GOT3 (cell line): ENCODE measurements at places on chromosomes 13 and 19.

DNA sequence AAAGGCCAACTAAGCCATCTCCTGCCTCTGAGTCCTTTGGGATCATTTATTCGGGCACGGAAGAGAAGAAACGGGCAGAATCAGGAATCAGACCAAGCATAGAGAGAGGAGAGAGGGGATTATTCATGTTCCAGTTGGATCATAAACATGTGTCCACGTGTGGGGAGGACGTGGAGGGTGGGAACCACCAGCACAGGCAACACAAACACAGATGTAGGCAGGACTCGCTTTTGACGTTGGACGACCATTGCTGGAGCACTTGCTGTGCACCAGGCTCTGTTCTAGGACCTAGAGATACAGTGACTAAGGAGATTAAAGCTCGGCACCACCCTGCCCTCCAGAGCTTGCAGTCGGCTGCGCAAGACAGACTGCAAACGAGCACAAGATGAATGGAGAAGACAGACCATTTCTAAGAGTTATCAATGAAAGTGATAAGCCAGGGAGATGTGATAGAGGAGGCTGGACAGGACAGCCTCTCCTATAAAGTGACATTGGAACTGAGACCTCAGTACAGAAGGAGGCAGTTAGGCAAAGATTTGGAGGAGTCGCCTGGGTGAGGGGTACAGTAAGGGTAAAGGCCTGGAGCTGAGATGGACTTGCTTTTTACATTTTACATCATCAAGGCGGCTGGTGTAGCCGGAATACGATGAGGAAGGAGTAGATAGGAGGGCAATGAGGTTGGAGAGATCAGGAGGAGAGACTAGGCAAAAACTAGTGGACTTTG, 716 bp downstream of the SH2D3A start:
- DNase-seq: no peak

DNA sequence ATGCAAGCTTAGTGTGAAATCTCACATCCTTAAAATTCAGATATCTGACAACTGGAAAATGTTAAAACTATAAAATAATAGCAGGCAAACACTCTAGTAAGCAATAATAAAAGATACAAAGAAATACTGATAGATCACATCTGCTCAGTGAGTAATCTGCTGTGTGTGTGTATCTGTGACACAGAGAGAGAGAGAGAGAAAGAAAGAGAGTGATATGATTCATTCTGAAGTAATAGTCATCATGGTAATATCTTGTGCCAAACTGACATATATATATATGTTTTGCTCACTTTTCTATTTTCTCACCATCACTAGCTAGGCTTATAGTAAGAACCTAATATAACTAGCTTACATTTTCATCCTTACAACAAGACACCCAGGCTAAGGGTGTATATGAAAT, 288.0 kb upstream of the SLITRK6 start:
- DNase-seq: no peak

GRCh38 chr13:113836768-113837559, 26.9 kb downstream of the GAS6 start:
- DNase-seq: no peak

GRCh38 chr13:60226507-60226906, 62.8 kb upstream of the DIAPH3 start:
- DNase-seq: no peak

DNA sequence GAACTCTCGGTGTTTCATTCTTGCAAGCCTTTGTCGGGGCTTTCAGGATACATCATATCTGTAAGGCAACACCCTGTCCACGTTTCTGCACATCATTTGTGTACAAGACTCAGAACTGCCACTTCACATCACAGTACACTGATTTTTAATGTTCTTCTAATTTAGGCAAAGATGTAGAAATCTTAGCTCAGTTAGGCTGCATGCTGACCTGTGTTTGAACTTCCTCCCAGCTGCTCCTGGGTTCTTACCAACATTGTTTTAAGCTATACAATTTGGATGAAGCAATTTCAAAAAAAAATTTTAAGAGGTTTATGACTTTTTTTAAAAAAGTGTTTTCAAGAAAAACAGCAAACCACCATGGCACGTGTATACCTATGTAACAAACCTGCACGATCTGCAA, 1047.9 kb upstream of the SLC10A2 start:
- DNase-seq: no peak

DNA sequence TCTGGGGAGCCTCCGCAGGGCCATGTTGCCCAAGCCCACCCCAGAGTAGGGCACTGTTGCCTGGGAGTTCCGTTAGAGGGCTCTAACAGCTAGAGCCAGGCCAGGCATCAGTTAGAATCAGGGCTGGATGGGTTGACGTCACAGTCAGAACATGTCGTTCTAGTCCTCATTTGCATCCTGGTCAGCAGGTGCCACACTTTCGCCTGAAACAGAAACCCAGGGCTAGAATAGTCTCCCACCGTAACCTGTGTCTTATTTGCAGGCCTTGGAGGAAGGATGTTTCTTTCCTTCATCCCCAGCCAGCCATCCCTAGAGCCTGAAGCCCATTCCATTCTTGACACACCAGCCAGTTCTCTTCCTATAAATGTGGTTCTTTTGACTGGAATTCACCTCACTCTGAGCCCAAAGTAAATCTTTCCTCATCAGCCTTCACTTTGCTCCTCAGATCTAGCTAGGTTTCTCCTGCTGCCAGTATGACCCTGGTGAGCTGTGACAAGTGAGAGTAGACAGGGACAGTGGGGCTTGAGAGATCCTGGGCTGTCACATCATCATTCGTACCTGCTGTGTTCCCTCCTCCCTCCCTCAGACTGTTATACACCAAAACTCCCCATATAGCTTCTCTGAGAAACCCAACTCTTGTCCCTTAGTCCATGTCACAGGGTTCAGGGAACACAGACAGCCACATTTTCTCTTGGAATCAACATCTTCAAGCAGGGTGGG, 12.2 kb upstream of the CCDC97 start:
- no peak for DNase-seq

DNA sequence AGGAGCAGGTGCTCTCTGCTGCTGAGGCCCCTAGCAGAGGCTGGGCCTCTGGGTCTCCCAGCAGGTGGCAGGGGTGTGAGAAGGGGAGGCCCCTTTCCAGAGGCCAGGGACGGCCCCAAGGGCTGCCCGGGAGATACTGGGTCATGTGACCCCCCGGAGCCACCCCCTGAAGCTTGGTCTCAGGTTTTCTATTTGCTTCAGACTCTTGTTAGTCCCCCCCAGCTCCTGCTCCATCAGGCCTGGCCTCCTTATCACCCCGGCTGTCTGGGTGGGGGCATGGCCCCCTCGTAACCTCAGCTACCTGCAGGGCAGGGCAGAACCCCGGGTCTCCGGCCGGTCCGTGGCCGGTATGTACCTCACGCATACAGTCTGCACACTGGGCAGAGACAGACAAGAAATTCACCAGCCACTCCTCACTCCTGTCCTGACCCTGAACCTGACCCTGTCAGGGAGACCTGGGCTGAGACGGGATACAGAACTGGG, 13.2 kb upstream of the TCF3 start:
- DNase-seq: no peak

GRCh38 chr19:13926715-13927114, 11.5 kb downstream of the PODNL1 start:
- DNase-seq: no peak

DNA sequence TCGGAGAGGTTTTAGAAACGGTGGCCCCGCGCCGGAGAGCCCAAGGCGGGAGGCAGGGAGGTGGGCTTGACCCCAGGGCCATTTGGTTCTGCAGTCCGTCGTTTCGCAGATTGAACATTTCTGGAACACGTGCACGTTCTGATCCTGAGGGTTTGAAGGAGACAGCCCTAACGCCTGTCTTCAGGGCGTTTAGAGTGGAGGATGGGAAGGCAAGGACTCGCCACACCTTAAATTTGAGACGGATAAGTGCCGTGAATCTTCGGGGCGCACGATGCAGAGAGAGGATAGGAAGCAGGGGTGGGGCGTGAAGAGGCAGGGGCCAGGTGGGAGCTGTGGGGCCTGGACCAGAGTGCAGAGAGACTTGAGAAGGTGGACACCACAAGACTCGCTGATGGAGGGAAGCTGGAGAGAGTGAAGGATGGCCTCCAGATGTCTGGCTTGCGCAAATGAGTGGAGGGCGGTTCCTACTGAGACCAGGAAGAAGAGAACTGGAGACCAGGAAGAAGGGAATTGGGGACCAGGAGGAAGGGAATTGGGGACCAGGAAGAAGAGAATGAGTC, 804 bp upstream of the MIER2 start:
- DNase-seq: no peak

DNA sequence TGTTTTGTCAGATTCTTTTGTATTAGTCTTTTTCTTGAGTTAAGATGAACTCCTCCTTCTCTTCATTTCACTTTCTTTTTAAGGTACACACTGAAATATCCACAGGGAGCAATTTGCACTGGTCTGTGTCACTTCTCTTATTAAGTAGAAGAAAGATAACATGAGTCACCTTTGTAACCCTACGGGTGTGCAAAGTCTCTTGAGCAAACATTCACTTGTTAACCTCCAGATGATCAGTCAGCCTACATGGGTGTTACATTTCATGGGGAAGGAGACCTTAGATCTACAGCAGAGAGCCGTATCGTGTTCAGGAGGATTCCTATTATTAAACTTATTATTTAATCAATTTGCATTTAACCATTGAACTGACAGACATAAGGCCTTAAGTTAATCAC, 5.1 kb downstream of the ZNF507 start:
- no peak for DNase-seq

- no peak for DNase-seq
Observed at GRCh38 chr13:50829896-50830295, 13.6 kb downstream of the DLEU7 start.

- DNase-seq: no peak
Observed at GRCh38 chr13:46687810-46688209, 109.2 kb downstream of the ESD start.

GRCh38 chr19:4012092-4012974, 4.8 kb downstream of the PIAS4 start:
- DNase-seq: no peak

GRCh38 chr13:88042489-88042888, 371.3 kb downstream of the SLITRK5 start:
- no peak for DNase-seq

- DNase-seq: no peak
Observed at GRCh38 chr13:102875256-102875655, 29.4 kb downstream of the ERCC5 start.

DNA sequence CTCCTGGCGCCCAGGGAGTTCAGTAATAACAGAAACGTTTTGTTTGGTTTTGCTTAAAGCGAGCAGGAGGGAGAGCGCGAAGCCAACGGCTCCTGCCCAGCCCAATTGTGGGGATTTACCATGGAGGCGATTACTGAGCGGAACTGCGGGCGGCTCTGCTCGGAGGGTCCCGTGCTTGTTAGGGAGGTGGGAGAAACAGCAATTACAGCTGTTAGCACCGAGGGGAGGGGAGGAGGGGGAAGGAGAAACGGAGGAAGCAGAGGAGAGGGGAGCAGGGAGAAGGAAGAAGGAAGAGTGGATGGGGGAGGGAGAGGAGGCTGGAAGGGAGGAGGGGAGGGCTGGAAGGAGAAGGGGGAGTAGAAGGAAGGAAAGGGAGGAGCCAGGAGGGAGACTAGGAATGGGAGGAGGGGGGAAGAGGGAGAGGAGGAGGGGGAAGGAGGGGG, 7.7 kb upstream of the ONECUT3 start:
- no peak for DNase-seq

GRCh38 chr13:36341718-36342117, 4.5 kb downstream of the SPART start:
- no peak for DNase-seq

DNA sequence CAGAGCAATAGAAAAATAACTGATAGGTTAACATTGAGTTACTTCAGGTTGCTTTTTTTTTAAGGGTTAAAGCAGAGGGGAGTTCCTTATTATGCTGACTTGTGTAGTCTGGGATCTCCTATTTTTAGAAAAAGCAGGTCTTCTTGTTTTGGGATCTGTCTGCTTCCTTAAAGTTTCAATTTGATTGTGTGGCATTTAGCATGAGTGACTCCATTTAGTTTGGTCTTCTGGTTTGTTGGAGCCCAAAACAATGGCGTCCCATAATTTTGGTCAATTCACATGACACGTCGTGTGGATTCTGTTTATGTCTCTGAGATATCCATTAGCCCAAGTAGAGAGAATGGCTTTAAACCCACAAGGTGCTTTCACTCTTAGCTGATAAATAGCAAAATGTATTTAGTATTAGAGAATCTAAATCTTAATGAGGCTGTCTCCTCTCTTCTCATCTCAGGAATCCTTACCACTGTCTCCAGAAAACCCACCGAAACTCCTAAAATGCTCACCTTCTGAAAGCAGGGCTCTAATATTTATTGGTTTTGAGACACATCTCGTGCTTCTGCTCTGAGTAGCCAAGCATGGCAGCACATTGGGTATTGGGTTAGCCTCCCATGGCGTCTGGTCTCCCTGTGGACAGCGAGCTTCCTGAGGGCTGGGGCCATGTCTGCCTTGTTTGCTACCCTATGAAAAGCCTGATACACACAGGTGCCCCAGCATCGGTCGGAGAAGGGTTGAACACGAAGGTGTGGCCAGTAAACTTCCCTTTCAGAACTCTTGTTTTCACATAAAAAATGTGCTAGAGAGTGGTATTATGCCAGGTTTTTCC, 67.2 kb upstream of the GPR183 start:
- DNase-seq: no peak

DNA sequence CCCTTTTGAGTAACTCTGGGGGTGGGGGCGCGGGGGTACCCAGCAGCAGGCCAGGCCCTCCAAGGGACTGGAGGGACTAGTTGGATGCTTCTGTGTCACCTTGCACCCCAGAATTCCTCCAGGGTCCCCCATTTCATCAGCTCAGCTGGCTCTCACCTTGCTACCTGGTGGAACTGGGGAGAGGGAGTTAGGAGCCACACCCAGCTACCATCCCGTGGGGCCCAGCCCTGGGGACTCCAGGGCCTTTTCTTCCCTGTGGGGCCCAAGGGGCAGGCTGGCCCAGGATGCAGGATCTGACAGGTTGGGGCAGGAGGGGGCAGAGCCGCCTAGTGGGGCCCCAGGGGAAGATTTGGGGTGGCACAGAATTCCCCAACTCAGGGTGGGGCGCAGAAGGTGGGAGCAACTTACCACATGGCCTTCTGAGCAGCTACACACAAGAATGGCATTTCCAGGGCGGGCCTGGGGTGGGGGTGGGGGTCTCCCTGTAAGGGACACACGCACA, 32.8 kb upstream of the NANOS3 start:
- no peak for DNase-seq

DNA sequence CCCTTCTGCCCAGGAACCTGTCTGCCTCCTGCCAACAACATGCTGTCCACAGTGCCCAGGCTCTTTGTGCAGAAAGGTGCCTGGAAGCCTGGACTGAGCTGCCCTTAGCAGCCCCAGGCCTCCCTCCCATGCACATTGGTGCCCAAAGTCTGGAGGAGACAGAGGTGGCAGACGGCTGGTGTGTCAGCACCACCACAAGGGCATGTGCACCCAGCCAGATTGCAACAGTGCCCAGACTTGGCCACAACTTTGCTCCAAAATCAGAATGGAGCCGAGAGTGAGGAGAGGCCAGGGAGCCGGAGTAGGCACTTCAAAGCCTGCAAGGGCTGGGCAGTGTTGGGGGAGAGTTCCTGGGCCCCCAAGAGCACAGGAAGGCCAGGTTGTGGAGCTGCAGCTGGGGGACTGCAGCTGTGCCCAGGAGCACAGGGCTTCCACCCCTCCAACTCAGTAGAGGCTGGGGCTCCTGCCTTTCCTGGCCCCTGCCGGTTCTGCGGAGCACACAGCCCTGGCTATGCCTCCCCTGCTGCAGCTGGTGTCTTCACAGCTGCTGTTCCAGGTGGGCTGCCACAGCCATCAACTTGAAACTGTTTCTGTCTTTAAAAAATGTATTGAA, 1255.8 kb downstream of the SLITRK5 start:
- no peak for DNase-seq
